ENCODE measurements at places on chromosomes 5 and 9.

GRCh38 chr5:81751836-81752643, 1.1 kb upstream of the SSBP2 start:
- DNase-seq = peak; percentile 51

DNA sequence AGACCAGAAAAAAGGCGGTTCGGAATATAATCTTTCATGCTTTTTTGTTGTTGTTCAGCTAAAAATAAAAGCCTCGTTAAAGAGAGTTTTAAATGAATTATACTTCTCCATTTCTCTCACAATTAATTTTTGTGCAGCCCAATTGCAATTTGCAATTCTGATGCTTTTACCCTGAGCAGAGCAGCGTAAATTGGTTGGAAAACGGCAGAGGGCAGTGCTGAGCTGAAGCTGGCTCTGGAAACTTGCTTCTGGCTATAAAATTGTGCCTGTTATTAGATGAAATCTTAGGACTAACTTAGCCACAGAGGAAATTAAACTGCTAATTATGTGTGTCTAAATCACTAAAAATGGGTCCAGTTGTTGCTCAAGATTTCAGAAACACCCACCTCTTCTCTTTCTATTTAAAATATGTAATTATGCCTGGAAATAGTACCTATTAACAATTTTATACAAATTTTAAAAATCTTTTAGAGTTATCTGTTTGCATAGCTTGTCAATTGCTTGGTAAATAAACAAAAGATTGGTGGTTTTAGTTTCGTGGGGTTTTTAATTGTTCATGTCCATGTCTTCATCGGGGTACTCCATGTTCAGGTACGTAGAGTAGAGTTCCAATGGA, 441.8 kb upstream of the TLE4 start:
- peak; percentile 34 for DNase-seq

GRCh38 chr5:32909207-32909606, 198.1 kb downstream of the NPR3 start:
- no peak for DNase-seq

DNA sequence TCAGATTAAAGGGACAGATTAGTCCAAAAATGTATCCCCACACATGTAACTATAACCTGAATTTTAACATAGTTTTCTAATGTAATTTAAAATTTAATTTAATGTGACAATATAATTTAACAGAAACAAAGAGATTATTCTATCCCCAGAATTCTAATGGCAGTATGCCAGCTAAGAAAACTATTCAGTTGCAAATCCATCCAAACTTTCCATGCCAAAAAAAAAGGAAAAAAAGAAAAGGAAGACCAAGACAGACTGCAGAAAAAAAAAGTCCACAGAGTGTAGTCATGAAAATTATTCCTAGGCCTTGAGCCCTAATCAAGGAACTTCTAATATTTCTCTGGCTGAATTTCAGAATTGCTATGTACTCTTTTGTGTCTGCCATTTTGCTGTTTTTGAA, 217.6 kb downstream of the CDH18 start:
- DNase-seq = no peak

GRCh38 chr9:90861826-90862740, 60.5 kb downstream of the SYK start:
- no peak for DNase-seq

Measured in hippocampal formation (tissue), 2 donors.